ENCODE measurements at places on chromosomes 2 and 18.

GRCh38 chr18:75638776-75639471 is 211.4 kb upstream of the SMIM21 start:
- DNase-seq: no peak

GRCh38 chr18:28287146-28287545 is 110.2 kb upstream of the CDH2 start:
- no peak for DNase-seq

GRCh38 chr2:11422491-11422865 is 43.5 kb downstream of the E2F6 start:
- no peak for DNase-seq

DNA sequence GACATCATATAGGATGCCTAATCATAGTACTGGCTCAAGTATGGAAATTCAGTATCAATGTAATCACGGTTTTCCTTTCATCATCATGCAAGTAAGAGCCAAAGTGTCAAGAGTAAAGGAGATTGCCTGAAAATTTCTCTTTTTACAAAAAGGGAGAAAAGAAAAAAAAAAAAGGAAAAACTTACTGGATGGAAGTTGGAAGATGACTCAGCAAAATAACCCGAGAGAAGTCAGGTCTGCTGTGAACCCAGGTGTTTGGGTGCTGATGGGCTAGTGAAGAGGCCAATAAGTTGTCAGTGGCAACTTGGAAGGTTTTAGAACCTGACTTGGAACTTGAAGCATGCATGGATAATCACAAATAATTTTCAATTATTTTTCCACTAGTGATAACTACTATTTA is 441.9 kb upstream of the SLC14A2 start:
- no peak for DNase-seq

DNA sequence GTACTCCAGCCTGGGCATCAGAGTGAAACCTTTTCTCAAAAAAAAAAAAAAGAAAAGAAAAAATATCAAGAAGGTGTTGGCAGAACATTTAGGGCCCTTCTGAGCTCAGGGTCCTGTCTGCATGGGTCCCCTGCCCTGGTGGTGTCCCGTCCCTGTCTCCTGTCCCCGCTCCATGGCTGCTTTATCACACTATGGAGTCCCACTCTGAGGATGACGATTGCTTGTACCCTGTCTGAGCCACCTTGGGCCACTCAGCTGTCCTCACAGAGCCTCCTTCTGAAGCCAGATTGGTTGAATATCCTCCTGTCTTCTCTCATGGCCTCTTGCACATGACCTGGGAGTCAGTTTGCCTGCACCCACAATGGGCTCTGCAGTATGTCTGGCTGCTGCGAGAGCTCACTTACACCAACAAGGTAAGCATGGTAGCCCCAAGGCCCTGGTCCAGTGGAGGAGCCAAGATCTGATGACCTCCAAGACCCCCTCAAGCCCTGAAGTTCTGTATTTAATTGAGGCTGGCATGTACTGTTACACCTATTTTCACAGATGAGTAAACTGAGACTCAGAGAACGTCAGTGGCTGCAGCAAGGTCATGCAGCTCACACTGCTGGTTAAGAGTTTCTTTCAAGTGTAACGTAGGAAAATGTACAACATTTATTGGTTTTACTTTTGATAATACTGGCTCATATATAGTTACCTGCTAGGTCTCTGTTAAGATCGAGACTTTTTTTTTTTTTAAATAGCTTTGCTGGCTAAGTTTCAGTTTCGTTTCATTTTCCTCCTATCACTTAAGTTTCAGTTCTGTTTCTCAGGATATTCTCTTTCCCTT is 16.9 kb upstream of the ZCCHC2 start:
- DNase-seq: no peak

DNA sequence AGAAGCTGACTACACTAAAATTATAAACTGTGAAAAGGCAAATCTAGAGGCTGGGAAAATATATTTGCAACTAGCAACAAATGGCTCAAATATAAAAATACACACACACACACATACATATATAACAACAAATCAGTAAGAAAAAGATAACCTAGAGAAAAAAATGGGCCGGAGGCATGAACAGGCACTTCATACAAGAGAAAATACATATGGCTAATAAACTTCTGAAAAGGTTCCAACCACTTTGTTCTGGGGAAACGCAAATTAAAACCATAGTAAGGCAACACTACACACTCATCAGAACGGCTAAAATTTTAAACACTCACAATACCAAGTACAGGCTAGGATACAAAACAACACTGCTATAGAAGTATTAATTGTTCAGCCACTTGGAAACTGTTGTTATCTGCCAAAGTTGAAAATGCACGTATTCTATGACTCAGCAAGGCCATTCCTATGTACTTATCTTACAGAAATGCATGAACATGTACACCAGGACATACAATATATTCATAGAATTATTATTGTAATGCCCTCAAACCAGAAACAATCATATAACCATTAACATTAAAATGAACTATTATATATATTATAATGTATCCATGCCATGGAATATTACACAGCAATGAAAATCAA is 15.6 kb downstream of the WDSUB1 start:
- DNase-seq: no peak

- no peak for DNase-seq
Measured at GRCh38 chr18:13470516-13471197, 252.1 kb downstream of the LDLRAD4 start.

GRCh38 chr18:46588971-46589660 is 67.9 kb downstream of the LOXHD1 start:
- DNase-seq: no peak

DNA sequence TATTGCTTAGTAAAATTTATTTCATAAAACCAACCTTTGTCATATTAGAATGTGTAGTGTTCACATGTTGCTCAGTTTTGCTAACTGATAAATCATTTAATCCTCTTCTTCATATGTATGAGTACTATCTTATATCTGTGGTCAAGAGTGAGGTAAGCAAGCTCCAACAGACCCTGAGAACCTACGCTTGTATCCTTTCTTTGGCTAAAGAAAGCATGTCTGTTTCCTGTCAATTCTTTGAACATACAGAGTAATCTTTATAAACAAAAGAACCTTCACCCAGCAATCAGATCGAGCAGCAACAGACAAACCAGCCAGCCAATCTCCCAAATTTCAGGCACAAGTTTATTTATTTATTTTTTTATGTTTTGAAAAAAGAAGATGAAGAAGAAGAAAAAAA is 6.4 kb downstream of the ADCYAP1 start:
- no peak for DNase-seq
